ENCODE measurements at places on chromosomes 5 and 9.

GRCh38 chr5:33260098-33260497 lies 180.7 kb upstream of the TARS1 start:
- DNase-seq: no peak

GRCh38 chr5:80037366-80037765 lies 2.2 kb downstream of the THBS4 start:
- no peak for DNase-seq

GRCh38 chr5:138937392-138938387 lies 62.6 kb upstream of the LRRTM2 start:
- DNase-seq: no peak

- no peak for DNase-seq
Measured at GRCh38 chr5:68214482-68215207, 911 bp upstream of the PIK3R1 start.

DNA sequence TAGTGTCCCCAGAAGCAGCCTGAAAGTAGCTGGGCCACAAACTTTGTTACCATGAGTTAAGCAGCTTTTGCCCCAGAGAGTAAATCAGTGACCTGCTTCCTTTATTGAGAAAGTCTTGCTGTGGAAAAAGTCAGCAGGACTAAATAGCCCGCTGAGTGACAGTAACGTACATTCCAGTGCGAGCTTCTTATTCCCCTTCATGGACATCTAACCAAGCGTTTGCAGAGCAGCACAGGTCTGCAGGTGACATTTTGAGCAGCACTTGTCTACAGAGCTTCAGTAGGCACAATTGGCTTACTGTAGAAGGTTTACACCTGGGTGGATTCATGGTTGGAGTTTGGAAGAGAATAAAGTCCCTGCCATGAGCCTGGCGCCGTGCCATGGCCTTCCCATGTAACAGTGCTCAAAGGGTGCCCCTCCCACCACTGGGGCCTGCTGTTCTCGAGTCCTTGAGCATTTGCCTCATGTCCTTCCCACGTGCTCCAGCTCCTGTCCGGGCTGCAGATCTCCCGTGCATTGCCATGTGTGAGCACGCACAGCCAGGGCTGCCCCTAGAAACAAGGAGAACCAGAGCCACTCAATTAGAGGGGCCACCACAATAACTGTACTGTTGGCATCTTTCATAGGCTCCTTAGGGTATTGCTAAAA lies 41.3 kb upstream of the GRHPR start:
- DNase-seq: no peak

DNA sequence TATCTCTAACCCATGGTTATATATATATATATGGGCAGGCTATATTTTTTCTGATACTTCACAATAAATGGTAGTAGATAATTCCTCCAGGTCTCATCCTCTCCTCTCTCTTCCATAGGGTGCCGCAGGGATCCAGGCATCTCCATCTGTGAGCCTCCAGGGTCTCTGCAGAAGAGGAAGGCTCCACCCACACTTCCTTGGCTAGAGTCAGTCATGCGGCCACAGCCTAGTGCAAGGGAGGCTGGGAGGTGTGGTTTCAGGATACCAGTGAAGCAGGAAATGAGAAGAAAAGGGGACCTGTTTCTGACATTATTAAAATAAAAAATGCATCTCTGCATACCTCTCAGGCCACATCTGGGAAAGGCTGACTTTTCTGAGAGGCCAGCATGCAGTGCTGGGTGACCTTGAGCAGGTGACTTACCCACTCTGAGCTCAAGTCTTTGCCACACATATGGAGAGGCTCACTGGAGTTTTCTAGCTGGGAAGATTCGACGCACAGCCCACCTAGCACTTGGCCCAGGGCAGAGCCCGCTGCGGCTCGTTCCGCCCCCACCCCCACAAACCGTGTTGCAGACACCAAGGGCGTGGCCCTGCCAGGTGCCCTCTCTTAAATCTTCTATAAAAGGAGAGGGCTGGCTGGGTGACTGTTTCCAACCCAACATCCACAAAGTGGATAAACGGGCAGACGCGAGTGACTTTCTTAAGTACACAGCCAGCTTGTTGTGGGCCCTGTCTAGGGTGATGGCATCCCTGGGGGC lies 47.9 kb downstream of the OLFM1 start:
- no peak for DNase-seq

- no peak for DNase-seq
Measured at GRCh38 chr9:135680056-135680455, 16.9 kb downstream of the LCN9 start.

DNA sequence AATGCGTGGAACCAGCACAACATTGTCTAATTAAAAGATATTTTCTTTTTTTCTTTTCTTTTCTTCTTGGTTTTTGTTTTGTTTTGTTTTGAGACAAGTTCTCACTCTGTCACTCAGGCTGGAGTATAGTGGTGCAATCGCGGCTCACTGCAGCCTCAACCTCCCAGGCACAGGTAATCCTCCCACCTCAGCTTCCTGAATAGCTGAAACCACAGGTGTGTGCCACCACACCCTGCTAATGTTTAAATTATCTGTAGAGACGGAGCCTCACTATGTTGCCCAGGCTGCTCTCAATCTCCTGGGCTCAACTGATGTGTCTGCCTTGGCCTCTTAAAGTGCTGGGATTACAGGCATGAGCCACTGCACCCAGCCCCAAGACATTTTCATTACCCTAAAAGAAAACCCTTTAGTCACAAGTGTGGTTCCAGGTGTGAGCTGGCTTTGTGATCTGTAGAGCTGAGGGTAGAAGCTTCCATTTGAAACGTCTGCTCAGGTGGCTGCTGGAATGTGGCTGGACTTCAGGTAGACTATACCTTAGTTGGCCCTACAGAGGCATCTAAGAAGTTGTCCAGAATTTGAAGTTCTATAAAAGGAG lies 19.1 kb upstream of the NEK6 start:
- DNase-seq: no peak

DNA sequence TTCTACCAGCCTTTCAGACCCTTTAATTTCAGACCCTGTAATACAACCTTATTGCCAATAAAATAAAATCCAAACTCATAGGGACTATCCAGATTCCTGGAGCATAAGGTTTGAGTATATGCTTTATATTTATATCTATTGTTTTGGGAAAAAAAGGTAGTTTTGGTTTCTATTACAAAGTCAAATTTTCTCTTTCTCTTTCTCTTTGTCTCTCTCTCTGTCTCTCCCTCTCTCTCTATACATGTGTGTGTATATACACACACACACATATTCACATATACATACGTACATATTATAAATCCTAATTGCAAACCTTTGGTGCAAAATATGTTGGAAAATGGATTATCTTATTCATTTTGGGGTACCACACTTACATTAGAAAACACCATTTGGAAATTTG lies 39.0 kb downstream of the TMEM232 start:
- no peak for DNase-seq

DNA sequence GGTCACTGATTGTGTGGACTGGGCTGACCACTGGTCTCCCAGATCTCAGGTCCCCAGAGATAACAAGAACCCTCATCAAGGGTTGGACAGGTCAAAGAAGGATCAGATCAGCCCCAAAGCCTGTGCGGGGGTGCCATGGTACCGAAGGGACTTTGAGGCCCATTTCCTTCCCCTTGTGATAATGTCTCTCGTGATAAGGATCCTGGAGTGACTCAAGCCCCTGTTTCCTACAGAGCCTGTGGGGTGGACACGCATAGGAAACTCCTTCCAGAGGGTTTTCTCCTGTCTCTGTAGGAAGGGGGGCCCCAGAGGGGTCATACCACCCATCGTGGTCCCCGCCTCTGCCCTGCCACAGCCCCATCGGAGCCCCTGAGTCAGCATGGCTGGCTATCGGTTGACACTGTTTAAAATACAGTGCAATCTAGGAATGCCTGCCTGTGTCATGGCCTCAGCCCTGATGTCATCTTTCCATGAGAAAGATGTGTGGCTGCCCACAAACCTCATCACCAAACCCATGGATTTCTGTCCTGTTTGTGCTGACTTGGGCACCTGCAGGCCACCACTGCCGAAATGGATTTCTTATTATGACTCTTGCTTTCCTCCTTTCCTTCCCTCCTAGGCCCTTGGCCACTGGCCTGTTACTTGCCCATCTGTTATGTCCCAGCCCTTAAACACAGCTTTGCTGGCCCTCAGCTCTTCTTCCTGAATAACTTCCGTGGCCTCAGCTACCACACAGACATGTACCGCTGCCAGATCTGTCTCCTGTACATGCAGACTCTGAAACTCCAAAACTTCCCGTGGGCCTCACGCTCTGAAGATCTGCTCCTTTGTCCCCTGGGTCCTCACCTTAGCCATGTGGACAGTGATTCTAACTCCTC lies 2.9 kb upstream of the CSF2 start:
- DNase-seq: no peak

GRCh38 chr5:28808967-28809810 lies 1770.8 kb upstream of the CDH9 start:
- no peak for DNase-seq

GRCh38 chr5:147699496-147700088 lies 82.9 kb downstream of the JAKMIP2 start:
- no peak for DNase-seq

DNA sequence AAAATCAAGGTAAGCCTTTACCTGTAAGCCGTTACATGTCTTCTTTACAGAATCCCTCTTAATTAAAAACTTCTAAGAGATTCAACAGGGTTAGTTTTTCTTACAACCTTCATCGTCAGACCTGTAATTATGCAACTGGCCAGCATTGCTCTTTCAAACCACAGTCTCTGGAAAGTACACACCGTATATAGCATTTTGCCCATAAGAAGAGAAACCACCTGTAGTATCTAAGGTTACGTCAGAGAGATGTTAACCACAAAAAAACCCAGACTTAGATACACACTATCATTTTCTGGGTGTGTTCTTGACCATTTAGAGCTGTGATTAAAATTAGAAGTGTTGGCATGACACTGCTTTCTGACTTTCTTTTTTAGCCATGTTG lies 140.0 kb downstream of the MUSK start:
- DNase-seq: no peak

DNA sequence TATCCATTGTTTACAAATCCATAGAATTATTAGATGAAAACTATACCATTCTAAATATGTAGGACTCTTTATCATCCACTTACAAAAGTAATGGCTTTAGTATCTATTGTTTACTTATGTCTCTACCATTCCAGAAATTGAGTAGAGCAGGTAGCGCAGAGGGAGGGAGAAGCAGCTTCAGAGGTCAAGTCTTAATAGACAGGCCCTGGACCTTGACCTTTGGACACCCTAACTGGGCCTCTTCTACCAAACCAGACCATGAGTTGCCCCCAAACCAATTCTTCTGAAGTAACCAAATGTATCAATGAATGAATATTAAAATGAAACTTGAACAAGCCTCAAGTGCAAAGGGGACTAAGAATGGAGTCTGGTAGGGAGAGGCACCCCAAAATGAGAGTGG lies 124.9 kb upstream of the ANKRD55 start:
- no peak for DNase-seq

DNA sequence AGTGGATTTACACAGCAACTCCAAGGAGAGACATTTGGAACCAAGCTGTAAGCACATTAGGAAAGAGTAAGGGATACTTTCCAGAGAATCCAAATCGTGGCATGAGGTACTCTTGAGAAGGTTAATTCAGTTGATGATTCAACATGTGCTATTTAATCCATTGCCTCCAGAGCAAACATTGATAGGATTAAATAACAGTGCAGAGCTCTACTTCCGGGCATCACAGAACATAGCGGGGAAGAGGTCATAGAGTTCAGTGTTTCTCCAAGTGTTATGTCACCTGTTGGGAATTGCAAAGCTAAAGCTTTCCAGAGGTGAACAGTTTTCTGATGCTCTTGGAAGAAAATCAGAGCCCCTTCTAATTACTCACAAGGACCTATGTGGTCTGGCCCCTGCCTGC lies 127.5 kb downstream of the PPP2R2B start:
- DNase-seq: no peak

GRCh38 chr5:168765551-168766425 lies 186.6 kb upstream of the PANK3 start:
- DNase-seq: no peak

DNA sequence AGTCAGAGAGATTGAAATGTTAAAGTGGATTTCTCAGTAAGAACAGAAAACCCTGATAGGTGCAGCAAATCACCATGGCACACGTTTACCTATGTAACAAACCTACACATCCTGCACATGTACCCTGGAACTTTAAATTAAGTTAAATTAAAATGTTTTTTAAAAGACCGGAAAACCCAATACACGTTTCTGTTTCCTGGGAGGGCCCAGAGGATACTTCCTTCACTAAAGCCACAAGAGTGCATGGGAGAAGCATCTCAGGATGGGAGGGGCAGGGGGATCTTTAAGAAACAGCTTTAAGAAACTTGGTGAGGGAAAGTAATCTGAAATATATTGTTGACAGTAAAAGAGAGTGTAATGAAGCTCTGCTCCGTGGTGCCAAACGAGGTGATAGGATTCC lies 164.7 kb upstream of the PTGER4 start:
- no peak for DNase-seq

GRCh38 chr5:32601623-32602295 lies 16.4 kb downstream of the SUB1 start:
- no peak for DNase-seq

- no peak for DNase-seq
Measured at GRCh38 chr5:60495644-60496520, 204.1 kb downstream of the DEPDC1B start.

GRCh38 chr9:124046189-124046588 lies 34.6 kb downstream of the LHX2 start:
- no peak for DNase-seq

DNA sequence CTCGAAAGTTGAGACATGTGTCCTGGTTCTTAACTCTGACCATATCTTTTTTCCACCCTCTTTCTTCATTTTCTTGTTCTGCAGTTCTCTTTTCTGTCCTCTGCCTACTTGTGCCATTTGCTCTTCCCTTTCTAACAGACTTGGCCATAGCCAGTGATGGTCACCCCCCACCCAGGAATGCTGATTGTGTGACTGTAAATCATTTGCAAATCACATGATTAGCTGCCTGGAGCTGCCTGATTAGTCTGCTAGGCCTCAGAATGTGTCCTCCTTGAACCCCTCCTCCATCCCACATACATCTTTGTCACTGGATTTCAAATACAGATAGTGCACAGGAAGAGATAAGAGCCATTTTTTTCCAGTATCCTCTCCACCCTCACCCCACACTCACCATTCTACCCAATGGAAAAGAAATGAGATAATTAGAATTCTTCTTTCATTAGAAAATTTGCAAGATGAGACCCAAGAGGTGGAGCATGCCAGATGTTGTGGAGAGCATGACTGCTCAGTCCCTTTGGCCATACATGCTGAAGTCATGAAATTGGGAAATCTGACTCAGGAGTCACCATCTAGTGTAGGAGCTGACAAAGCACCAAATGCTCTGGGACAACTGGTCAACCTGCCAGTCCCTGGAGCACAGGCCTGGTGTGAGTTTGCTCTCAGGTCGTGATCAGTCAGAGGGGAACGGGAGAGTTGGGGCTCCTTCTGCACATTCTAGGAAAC lies 538.2 kb downstream of the CCDC171 start:
- no peak for DNase-seq

DNA sequence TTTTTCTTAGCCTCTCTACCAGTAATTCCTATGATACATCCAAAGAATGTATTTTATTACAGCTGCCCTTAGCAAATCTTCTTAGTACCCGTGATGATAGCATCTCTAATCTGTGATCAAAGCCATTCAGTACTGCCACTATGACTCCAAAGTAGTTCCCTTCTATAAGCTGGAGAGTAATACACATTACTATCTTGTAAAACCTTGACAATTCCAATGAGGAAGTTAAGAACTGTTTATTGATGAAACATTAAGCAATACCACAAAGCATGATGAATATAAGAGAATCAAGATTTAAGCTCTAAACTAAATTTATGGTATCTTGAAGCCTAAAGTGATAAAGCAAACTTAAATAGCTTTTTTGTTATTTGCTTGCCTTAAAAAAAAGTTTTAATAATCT lies 86.1 kb downstream of the SMIM23 start:
- DNase-seq: no peak
